HuH-7 (cell line): ENCODE measurements at places on chromosomes 11 and 22.

DNA sequence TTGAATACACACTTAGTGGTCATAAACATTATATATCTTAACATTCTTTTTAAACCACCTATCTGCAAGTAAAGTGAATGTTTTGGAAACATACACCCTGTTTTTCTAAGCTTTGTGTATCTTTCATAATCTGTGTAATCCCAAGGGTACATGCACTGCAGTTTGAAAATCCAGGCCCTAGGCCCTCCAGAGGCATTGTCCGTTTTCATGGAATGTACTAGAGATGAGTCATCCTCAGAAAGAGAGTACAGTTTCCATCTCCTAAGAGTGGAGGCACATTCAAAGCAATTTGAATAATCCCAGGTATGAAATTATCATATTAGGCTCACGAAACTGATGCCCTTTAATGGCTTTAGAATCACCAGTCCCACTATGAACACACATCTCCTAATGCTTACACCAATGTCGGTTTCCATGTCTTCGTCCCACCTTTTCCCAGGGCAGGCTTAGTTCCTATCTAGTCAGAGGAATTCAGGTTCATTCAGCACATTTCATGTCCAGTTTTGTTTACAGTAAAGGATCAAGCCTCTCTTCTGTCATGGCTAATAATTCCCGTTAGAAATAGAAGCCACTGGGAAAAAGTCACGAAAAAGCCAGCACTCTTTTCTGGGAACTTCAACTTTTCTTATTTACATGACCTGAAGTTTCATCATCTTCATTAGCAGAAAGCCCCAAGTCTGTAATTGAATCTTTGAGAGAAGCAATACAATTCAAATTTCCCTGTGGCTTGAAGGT is 39.5 kb upstream of the CD44 start:
- DNase-seq, result no peak

GRCh38 chr11:34268906-34269430 is 88.8 kb downstream of the ABTB2 start:
- DNase-seq, result no peak

DNA sequence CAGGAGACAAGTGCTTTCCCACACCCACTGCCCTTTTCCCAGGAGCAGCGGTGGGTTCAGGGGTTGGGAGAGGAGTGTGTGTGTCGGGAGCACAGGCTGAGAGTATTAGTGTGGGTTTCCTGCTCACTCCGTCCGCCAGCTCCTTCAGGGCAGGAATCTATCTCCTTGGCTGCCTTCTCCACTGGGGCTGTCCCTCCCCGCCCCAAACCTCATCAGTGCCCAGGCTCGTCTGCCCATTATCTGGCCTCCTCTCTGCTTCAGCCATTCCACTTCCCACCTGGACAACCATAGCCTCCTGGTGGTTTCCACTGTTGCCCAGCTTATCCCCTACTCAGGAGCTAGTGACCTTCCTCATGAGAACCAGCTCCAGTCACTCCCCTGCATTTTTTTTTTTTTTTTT is 19.9 kb downstream of the ASPHD2 start:
- no peak for DNase-seq

GRCh38 chr11:120216426-120217102 is 5.7 kb downstream of the OAF start:
- DNase-seq, result no peak

DNA sequence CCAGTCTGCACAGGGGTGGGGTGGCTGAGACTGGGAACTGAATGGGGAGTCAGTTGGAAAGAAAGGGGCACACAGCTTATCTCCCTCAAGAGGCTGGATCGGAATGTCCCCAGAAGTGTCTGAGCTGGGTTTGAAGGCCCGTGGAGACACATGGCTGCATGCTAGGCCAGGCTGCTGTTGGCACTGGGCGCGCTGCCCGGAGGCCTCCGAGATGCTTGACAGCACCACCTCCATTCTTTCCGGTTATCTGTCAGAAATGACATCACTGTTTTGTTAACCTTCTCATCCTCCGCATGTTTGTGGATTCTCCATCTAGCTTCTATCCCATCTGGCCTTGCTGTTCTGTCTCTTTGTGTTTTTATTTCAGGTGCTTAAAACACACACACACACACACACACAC is 85.5 kb downstream of the APIP start:
- DNase-seq, result no peak

GRCh38 chr11:61834278-61835048 is 6.4 kb downstream of the FADS2 start:
- no peak for DNase-seq

DNA sequence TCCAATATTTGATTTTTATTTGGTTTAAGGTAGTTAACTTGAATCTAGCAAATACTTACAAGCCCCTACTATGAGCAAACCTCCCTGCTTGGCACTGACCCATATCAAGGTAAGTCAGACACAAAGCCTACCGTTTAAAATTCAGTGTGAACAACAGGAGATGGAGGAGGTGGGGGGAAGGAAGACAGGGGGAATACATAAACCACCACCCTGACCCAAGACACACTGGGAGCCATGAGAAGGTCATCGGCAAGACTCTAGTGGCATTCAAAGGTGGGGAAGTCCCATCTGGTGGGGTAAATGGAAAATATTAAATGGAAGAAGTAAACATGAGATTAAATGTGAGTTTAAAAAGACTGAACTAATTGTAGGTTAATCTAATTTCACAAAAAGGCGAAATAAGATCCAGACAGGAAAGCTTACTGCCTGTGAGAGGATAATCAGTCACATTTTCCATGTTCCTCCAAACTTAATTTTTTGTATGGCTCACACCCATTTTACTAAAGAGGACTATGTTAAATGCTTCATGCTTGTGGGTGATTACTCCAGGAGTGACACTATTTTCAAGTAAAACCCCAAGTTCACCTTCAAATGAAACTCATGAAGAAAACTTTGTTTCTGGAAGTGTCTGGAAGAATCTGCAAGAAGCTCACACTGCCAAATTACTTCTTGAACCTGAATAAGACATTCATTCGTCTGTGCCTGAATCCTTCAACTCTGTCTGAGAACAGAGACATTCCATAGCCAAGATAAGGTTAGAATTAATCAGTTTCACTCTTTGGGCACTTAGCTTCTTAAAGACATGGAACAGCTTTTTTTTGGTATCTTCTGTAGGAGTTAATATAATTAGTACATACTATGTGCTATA is 51.7 kb downstream of the PITPNB start:
- DNase-seq, result no peak

DNA sequence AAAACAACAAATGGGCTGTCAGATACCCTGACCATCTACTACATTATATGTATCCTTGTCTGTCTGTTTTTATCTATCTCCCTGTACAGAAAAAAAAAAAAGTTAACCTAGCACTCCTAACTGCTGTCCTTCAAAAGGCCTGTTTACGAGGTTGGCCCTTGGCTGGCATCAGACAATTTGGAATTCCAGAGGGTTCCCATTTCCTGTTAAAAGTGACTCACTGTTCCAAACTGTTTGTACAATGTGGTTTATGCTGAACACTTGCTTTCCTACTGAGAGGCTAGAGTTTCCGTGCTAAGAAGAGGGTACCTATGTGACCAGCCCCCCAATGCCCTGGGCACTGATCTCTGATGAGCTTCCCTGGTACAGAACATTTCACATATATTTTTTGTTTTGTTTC is 65.9 kb upstream of the HMGXB4 start:
- DNase-seq, result no peak

DNA sequence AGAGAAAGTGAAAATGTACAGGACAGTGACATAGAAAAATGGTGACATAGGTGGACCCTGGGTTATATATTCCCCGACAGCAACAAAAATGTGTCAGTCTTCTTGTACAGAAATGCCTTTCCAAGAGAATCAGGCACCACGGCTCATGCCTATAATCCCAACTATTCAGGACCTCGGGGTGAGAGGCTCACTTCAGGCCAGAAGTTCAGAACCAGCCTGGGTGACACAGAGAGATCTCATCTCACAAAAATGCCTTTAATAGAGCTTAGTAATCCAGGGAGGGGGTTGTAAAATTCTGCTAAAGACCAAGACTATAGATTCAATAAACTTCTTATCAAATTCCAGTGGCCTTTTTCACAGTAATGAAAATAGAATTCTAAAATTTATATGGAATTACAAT is 10.7 kb downstream of the ZNF195 start:
- DNase-seq, result no peak

- DNase-seq, result no peak
Observed at GRCh38 chr22:36197065-36197440, 4.6 kb downstream of the APOL4 start.

GRCh38 chr11:117476531-117477142 is 149.0 kb downstream of the CEP164 start:
- DNase-seq, result no peak

- no peak for DNase-seq
Observed at GRCh38 chr11:124277804-124278203, 21.6 kb downstream of the OR8G5 start.

DNA sequence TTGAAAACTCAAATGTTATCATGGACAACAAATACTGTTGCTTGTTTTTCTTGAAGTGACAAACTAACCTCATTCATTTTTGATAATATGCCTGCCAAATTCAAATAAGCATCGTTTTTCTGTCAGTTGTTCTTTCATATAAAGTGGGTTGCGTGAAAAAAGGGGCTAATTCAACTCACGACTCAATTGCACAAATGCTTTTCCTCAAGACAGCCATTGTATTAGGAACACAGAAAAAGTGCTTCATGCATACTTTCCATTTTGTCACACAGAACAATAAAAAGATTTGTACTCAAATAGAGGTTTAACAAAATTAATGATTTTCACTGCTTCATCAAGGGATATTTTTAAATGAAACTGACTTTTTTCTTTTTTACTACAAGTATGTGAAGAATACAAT is 94.6 kb upstream of the ALKBH3 start:
- no peak for DNase-seq

GRCh38 chr11:128551611-128552335 is 35.6 kb downstream of the ETS1 start:
- DNase-seq, result no peak

- DNase-seq, result no peak
Observed at GRCh38 chr11:36257351-36257750, 31.9 kb downstream of the COMMD9 start.

DNA sequence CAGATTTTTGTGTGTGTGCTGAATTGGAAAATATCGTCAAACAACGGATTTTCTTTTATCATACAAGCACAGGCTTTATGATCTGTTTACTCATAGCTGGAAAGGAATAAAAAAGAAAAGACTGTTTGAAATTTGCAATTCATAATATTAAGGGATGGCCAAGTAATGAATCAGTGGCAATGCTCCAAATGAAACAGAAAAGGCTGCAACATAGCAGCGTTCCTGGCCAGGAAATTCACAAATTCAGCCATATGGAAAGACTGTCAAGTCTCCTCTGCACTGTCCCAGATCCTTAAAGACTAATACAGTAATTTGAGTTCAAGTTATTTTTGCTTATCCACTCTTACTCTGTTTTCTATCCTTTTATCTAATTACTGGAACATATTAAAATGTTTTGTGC is 98.2 kb downstream of the MSANTD4 start:
- no peak for DNase-seq

DNA sequence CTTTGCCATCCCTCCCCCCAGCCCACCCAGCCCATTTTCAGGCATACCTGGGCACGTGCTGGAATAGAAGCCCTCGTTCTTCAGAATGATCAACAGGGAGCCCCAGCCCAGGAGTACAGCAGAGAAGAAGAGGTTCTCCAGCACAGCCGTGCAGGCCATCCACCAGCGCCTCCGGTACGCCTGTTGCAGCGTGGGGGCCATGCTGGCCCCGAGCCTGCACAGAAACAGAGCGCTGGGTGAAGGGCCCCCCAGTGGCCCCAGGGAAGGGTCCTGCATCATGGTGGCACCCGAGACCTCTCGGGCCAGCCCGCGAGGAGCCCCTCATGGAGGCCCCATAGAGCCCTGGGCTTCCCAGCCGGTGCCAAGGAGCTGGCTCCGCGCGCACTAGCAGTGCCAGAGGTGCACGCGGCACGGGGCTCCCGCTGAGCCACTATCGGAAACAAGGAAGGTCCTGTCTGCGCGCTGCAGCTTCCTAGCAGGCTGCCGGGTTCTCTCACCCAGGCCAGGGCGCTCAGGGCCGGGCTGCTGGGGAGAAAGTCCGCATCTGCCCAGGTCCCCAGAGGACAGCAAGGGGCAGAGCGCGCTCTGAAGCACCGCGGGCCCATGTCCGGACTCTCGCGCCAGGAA is 1.5 kb downstream of the SLC43A1 start:
- DNase-seq, result peak; percentile 86

- DNase-seq, result no peak
Observed at GRCh38 chr11:64202992-64203391, 3.5 kb upstream of the FERMT3 start.

- no peak for DNase-seq
Observed at GRCh38 chr11:21646351-21646750, 546.5 kb upstream of the ANO5 start.

DNA sequence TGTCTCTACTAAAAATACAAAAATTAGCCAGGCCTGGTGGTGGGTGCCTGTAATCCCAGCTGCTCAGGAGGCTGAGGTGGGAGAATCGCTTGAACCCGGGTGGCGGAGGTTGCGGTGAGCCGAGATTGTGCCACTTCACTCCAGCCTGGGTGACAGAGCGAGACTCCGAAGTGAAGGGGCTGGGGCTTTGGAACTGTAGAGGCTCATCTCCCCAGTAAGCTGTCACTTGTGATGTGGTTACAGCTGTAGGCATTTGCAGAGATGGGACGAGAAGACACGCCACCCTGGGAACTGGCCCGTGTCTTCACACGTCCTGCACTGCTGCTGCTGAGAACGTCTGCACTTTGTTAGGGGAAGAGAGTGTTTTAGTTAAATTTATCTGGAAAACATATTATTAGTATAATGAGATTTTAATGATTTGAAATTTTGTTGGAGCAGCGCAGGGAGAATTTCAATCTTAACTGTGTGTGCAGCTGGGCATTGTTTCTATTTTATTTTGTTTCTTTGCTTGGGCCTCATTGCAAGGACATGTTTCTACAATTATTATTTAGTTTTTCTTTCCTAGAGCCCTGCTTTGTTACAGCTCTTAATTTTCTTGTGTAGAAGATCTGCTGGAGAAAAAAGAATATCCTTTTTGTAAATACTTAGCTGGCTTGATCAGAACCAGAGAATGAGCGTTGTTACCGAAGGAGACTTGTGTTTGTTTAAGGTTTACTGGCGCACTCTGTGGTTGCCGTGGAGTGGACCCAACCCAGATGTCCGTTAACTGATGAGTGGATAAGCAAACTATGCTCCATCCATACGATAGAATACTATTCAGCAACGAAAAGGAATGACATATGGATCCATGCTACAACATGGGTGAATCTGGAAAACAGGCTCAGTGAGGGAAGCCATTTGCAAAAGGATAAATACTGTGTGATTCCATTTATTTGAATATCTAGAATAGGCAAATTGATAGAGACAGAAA is 18.4 kb downstream of the PARVB start:
- DNase-seq, result no peak

DNA sequence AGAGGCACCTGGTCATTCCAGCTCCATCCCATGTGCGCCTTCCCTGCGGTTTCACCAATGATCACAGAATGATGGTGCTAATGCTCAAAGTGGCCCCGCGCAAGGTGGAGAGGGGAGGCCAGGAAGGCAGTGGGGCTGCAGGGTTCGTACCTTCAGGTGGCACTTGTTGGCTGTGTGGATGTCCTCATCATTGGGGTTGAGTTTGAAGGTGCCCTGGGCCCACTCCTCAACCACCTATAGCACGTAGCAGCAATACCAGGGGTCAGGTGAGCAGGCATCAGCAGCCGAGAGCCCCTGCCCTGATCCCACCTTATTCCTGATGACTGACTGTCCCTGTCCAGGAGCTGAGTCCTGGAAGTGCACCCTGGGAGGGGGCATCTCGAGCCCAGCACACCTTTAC is 20.6 kb upstream of the DRICH1 start:
- no peak for DNase-seq
